Left renal cortex interstitium (tissue), 4 donors: ENCODE measurements at places on chromosomes 4 and X.

- DNase-seq = no peak
Observed at GRCh38 chrX:74369666-74370065, 51.6 kb upstream of the SLC16A2 start.

DNA sequence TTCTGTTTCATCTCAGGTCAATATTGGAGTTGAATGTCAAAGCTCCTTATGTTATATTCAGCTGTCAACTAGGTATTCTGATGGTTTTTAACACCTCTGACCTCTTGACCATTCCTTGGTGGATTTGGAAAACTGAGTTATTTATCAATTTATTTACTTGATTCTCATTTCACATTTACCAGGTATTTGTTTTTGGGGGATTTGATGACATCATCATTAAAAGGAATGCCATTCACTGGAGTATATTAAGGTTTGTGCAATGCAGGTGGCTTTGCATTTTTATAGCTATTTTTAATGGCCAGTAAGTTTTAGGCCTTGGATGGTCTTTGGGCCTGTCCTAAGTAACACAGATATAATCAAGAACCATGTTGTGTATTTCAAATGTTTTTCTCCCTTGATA is 67.2 kb downstream of the TSPAN7 start:
- no peak for DNase-seq

- no peak for DNase-seq
Observed at GRCh38 chr4:173936861-173937260, 346.6 kb downstream of the FBXO8 start.

GRCh38 chrX:150779385-150779784 is 86.2 kb downstream of the MTMR1 start:
- DNase-seq = no peak

- DNase-seq = no peak
Observed at GRCh38 chrX:72340626-72341025, 34.9 kb upstream of the CITED1 start.

- peak; percentile 34 for DNase-seq
Observed at GRCh38 chr4:169485791-169486742, 126.3 kb downstream of the NEK1 start.

- DNase-seq = no peak
Observed at GRCh38 chrX:37076983-37077382, 68.8 kb downstream of the FAM47C start.

DNA sequence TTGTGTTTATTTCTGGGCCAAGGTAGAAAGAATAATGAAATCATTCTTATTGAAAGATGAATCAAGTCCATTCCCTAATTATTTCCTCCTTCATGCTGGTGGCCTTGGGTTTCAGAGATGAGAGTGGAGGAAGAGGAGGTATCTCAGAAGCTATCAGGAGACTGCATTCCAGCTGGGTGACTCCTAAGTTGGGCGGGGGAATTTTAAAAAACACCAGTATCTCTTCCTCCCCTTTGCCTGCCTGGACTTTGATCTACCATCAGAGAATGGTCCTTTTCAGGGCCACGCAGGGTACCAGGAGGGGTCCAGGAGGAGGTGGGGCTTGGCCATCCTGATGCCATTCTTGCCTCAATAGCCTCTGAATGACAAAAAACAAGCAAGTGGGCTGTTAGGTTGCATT is 104.4 kb downstream of the ASMT start:
- DNase-seq = no peak

DNA sequence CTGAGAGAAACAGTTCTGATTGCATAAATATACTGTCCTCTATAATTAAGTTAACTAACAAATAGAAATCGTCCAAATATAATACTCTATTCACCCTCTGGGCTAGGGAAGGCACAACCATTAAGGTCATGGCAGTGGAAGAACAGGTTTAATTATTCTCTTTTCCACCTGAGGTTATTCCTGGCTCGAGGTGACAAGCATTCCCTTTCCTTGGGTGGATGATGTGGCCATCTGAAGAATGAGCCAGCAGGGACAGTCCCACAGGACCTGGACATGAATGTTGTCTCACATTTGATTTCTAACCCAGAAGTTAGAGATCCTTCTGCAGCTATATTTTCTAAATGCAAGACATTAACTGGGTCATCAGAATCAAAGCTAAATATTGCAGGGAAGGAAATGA is 5.5 kb downstream of the IBSP start:
- DNase-seq = no peak

GRCh38 chrX:3181846-3182245 is 140.6 kb downstream of the ARSF start:
- DNase-seq = no peak

DNA sequence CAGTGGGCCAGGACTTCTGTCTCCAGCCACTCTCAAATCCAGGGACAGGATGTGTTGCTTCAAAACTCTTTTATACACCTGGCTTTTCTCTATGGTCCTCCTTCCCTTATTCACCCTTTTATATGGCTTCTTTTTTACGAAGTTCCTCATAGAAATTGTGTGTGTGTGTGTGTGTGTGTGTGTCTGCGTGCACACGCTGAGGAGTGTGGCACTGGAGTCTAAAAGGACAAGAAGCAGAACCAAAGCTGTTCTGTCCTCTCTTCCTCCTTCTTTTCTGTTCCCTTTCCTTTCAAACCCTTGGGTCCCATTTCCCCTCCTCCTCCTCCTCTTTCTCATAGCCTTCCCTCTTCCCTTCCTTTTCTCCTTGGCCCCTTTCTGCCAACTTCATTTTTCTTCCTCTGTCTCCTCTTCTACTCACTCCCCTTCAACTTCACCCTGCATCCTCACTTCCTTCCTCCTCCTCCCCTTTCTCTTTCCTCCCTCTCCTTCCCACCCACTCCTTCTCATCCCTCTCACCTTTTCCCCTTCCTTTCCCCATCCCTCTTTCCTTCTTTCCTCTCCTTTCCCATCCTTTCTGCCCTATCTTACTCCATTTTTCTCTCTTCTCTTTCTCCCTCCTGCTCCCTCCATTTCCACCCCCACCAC is 360.5 kb downstream of the MID1IP1 start:
- no peak for DNase-seq

DNA sequence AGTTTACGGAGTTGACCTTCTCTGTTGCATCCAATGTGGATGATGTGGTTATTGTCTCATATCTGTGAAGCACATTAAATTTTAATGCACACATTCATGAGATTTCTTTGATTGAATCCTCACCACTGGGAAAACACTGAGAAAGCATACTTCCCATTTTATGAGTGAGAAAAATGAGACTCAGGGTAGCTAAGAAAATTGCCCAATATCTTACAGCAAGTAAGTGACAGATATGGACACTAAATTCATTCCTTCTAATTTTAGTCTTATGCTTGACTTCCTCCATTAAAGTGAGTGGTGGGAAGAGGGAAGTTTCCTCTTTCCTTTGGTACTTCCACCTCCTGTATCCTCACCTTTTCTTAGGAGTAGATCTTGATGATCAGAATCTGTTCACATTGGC is 504.8 kb upstream of the BOD1L1 start:
- DNase-seq = no peak

DNA sequence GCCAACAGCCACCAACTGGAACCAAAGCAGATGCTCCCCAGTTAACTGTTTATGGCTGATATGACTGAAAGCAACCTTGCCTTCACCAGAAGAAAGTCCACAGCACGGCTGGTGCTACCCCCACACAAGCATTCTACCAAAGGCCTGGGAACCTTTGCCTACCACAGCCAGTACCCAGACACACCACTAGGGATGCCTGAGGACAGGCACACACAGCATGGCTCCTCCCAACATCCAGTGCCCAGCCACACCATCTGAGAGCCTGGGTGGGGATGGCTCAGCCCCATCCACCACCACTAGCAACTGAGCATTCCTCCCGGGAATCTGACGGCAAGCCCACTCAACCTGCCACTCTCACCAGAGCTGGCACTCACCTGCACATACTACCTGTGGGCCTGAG is 178.6 kb downstream of the SLC7A11 start:
- DNase-seq = no peak

GRCh38 chr4:124862261-124862660 is 149.7 kb upstream of the ANKRD50 start:
- no peak for DNase-seq

GRCh38 chr4:137347371-137347770 is 184.9 kb downstream of the PCDH18 start:
- DNase-seq = no peak

DNA sequence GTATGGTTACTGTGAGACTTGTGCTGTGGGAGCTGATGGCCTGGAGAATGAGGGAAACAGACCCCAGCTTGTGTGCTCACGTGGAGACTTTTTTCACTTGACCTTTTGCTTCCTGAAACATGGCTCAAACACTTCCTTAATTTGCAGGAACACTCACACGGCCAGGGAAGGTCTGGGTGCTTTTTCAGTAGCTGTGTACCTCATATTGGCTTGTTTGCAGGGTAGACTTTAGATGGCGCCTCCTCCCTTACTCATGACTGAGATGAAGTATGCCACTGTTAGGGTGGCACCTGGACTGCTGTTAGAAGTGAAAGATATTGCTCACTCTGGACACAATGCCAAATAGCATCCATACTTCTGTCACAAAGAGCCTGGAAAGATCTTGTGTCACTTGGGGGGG is 75.7 kb upstream of the WDR1 start:
- DNase-seq = no peak

DNA sequence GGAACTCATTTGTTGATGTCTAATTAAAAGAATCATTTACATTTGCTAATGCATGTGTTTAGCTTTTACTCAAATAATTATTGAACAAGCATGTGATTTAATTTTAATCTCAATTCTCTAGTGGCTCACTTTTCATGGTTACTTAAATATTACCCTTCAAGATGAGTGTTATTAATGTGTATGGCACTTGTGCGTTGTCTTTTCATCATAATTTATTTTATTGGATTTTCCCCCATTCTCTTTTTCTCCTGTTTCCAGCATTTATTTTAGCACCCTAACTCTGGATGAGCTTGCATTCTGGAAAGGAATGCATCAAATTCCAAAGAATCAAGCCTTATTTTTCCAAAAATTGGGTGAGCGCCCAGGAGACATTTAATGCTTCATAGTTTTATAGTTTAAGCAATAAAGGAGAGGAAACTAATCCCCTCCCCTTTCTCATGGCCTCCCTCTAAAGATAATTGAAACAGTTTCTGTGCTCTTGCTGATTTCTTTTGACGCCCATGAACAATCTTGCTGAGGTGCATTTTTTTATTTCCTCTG is 191.1 kb upstream of the FAT4 start:
- no peak for DNase-seq

DNA sequence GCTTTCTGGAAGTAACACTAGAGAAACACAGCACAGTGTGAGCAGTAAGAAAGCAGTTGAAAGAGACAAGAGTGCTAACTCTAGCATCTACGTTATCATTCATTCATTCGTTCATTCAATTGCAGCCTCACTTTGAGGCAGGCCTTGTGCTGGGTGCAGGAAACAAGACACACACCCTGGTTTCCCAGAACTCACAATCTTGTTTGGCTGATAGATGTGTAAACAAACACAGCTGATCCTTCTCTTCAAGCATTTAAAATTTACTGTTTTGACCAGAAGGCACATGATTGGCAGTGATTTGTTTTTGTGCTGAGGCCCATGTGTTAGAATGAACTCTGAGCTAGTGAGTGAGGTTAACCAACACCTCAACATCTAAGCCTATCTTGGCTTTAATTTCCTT is 20.4 kb upstream of the TBC1D9 start:
- no peak for DNase-seq

DNA sequence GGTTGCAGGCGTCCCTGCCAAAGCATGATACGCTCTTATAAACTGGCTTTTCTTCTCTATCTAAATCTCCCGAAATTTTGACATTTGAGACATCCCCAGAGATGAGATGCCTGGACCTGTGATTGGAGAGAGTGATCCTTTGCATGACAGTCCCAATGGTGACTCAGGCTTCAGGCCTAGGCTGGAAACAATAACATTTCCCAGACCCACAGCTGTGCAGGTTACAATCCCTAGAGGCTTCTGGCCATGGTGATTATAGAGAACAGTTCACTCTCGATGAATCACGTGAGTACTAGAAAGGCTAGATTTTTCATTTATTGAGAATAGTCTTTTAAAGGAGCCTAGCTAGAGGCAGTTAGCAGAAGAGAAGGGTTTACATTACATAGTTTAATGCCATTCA is 75.9 kb downstream of the SPATA18 start:
- DNase-seq = no peak

DNA sequence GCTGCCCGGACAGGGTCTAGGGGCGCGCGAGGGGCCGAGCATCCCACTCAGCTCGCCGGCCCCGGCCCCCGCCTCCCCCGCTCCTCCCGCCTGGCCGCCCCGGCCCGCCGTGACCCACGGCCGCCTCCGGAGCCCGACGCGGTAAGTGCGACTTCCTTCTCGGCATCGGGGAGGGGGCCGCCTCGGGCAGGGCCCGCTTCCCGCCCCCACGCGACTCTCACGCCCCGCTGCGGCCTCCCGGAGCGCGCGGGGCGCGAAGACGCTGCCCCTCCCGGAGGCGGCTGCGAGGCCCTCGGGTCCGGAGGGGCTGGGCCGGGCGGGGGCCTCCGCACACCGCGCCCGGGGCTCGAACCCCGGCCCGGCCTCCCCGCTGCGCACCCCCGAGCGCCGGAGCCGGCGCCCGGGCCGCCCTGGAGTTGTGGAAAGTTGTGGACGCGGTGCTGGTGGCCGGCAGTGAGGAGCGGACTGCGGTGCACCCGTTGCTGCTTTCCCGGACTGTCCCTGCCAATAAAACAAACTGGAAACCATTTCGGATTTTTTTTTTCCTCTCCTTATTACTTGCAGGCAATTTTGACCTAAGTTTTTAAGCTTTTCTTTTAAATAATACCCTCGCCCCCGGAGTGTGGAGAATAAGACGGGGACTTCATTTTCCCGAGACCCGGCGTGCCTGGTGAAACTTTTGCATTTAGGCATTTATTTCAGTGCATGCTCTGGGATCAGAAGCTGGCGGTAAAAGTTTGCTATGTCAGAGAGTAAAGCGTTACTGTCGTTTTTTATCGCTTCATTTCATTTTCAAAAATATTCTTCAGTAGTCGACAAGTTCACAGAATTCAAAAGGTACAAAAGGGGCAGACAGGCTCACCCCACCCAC is 13.0 kb upstream of the TMEM156 start:
- DNase-seq = no peak

DNA sequence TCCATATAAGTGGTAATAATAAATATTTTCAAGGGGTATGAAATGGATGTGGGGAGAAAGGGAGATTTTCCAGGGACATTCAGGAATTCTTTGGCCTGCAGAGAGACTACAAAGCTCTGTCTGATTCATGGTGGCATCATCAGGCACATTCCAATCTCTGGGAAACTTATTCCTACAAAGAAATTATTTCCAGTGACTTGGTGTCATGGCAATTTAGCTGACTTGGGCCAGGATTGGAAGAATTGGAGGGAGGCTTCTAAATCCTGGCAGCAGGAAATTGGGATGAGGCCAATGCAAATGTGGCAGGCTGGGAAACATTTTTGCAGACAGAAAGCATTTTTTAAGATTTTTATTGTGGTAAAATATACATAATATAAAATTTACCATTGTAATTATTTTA is 204.6 kb downstream of the RTL9 start:
- DNase-seq = no peak
